Thoracic aorta (tissue), 2 donors: ENCODE measurements at places on chromosomes 5 and 9. TPM values are rescaled to one million over a fixed set of nuclear protein-coding genes. Genes with fewer than 3 reads are reported as not detected.

- no peak for DNase-seq
Observed at GRCh38 chr5:110900829-110901228, 162.0 kb downstream of the SLC25A46 start.

DNA sequence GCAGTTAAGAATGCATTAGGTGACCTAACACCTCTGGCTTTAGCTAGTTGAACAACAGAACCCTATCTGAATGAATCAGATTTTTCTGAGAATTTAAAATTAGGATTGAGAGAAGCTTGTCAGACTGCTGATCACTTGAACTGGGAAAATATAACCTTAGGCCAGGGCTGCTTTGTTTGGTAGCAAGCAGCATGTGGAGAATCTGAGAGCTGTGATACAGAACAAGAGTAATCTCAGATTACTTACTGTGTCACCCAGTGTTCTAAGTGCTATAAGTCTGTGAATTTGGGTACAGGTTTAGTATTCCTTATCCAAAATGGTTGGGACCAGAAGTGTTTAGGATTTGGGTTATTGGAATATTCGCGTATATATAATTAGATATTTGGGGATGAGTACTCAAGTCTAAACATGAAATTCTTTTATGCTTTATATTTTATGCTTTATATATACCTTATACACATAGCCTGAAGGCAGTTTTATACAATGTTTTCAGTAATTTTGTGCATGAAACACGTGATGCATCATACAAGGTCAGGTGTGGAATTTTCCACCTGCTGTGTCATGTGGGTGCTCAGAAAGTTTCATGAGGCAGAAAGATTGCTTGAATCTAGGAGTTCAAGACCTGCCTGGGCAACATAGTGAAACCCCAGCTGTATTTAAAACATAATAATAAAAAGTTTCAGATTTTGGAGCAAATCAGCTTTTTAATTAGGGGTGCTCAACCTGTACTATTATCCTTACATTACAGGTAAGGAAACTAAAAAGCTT lies 8.3 kb upstream of the CHD1 start:
- no peak for DNase-seq

- DNase-seq = no peak
Observed at GRCh38 chr5:32589942-32590869, 4.8 kb downstream of the SUB1 start.

Gene ABO
- total RNA-seq = 0.14 TPM

Gene ZNG1A
- 27.3 TPM for total RNA-seq

Gene MARCOL
- not detected for total RNA-seq

DNA sequence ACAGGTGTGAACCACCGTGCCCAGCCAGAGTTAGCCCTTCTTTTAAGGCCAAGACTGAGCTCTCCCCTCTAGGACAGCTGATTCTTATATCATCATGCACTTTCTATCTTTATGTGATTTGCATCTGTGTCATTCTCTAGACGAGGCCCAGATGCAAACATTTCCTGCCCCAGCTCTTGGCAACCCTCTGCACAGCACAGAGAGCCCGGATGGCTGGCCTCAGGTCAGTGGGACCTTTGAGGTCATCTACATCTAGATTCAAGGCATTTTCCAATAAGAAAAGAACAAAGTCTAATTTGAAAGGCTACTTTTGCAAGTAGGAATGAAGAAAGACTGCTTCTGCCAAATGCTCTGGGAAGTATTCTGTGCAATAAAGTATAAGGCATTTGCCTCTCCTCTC lies 109.0 kb upstream of the DAB2 start:
- no peak for DNase-seq

GRCh38 chr9:18985464-18985951 lies 47.5 kb downstream of the SAXO1 start:
- DNase-seq = no peak

DNA sequence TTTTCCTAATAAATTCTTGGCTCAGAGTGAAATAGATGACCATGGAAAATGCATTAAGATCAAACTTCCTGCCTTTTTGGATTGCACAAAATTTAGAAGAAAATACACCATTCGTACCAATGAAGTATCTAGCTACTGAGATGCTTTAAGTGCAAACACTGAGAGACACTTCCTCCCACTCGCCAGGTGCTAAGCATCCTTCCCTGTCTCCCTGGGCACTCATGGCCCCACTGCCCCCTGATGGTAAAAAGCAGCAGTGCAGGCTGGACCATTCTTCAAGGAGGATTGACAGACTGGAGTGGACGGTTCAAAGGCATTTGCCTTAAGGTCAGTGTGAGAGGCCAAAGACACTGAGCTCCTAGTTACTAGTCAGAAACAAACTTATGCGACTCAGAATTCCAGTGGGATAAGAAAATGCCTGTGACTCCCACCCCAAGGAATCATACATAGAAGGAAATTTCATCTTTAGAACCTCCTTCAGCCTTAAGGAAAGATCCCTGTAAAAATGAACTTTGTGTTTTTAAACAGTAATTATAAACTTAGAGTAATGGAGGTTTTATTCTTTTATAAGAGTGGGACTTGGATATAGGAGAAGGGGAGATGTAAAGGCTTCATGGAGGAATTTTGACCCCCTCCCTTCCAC lies 86.0 kb upstream of the SLC30A5 start:
- no peak for DNase-seq

- DNase-seq = no peak
Observed at GRCh38 chr9:109072133-109072692, 47.5 kb downstream of the TMEM245 start.

GRCh38 chr5:148406406-148406805 lies 22.6 kb downstream of the FBXO38 start:
- DNase-seq = no peak

DNA sequence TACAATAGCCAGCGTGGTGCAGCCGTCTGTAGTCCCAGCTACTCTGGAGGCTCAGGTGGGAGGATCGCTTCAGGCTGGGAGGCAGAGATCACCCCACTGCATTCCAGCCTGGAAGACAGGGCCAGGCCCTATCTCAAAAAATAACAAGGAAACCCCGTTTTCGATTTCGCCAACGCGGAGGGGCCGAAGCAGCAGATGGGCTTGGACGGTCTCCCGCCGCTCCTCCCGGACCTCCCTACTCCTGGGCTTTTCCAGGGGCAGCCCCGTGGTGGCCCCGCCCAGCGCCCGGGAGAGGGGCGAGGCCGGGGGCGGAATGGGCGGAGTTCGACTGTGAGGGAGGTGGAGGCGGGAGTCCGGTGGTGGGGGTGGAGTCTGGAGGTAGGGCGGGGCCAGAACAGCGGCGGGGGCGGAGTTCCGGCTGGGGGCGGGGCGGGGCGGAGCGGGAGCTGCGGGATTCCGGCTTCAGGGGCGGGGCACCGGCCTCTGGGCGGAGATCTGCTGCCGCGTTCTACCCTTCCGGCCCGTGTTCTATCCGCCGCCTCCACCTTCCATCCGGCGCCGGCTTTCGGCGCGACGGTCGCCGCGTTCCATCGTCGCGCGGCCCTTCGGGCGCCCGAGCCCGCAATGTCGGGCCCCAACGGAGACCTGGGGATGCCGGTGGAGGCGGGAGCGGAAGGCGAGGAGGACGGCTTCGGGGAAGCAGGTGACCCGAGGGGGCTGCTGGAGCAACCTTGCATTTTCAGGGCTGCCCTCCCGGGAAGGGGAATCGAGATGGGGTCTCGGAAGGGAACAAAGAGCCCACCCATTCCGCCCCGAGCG lies at the start of gene BBLN:
TSS of gene BBLN (plus strand) at position 482 of the 819 bp plus-strand sequence. CDS start at position 625, 143 bp downstream.
- DNase-seq = peak; percentile 80

Gene MYMK
- total RNA-seq = not detected

- DNase-seq = no peak
Observed at GRCh38 chr9:130765137-130766020, 69.7 kb upstream of the ABL1 start.

Gene DHFR
- total RNA-seq = 11.9 TPM

DNA sequence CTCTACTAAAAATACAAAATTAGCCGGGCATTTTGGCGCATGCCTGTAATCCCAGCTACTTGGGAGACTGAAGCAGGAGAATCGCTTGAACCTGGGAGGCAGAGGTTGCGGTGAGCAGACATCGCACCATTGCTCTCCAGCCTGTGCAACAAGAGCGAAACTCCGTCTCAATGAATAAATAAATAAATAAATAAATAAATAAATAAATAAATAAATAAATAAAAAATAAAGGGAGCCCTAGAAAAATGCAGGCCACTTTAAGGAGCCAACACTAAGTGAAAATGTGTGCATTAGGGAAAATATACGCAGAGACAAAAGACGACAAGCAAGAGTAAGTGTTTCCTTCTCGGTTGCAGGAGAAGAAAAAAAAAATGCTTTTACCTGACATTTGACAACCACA lies 132.6 kb upstream of the CDH10 start:
- DNase-seq = no peak

DNA sequence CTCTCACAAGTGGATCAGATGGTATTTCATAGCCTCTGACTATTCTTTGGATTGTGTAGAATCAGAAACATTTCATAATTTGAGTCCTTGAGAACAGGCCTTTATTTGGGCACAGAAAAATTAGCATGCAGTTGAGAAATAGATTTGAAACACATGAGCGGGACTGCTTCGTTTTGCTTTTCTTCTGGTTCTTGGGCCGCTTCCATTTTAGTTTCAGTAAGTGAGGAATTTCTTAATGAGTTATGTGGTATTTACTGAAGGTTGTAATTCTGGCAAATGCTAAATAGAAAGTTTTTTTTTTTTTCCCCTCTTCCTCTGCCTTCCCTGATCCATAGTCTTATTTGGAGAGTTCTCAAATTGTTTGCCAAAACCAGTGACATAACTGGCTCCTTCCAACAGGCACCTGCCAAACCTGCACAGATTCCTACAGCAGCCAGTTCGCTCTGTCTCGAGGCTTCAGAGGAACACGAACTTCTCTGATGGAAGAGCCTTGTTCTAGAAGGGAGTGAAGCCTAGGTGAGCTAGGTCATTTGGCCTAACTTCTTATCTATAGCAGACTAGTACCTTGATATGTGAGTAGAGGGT lies 71.2 kb upstream of the SLC28A3 start:
- no peak for DNase-seq

DNA sequence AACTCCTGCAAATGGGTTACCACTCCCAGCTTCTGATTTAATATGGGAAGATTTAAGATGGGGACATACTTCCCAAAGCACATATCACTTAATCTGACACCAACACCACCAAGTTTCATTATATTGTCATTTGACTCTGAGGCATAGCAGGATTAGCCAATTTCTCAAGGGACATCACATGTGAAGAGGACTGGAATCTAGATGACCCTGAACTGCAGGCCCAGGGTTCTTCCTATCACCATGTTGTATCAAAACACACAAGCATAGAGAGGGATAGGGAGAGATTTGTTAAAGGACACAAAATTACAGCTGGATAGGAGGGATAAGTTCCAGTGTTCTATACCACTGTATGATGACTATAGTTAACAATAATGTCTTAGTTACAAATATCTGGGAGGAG lies 168.3 kb upstream of the PPP2R2B start:
- no peak for DNase-seq

GRCh38 chr5:174412374-174412773 lies 312.0 kb upstream of the MSX2 start:
- no peak for DNase-seq

GRCh38 chr5:39761199-39761950 lies 336.6 kb upstream of the DAB2 start:
- no peak for DNase-seq

- DNase-seq = peak; percentile 2
Observed at GRCh38 chr9:116087246-116087645, 66.3 kb upstream of the PAPPA start.

- no peak for DNase-seq
Observed at GRCh38 chr9:137406876-137407589, 15.9 kb downstream of the EXD3 start.

Gene PCDHB7
- total RNA-seq = 7.1 TPM

DNA sequence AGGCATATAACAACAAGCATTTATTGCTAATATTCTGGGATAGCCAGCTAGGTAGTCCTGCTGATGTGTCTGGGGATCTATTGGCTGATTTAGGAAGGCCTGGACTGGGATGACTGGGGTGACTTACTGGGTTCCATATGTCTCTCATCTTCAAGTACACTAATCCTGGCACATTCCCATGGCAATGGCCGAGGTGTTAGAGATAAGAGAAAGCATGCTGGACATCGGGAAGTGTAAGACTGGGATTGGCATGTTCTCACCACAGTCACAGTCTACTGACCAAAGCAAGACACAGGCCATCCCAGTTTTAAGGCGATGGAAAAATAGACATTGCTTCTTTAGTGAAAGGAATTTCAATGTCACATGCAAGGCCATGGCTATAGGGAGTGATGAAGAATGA lies 29.7 kb downstream of the F2R start:
- DNase-seq = no peak

- no peak for DNase-seq
Observed at GRCh38 chr5:54722846-54723433, 205.4 kb downstream of the SNX18 start.

Gene RLN2
- not detected for total RNA-seq

Gene KIF3A
- 3.7 TPM for total RNA-seq

Gene MEIKIN
- not detected for total RNA-seq

DNA sequence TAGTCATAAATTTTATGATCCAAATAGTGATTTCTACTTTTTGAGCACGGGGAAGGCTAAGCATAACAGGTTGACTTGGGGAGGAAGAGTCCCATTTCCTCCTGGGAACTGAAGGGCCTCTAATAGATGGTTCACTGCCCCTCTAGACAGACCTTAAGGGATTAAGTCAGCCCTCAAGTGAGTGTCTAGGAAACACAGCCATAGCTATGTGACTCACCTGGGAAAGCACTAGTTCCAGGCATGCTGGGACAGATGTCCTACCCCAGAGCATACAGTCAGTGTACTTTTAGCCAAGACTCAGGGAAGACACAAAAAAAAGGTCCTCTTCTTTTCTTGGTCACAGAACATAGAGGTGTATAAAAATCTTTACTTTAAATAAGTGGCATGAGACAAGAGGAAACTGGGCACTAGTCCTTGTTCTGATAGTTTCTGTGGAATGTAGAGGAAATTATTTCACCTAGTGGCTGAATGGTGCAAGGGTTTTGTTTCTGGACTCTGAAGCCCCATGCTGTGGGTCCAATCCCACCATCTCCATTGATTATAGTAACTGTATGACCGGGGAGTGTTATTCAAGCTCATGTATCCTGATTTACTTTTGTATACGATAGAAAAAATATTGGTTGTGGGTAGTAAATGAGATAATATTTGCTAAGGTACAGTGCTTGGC lies 86.0 kb downstream of the NREP start:
- DNase-seq = no peak

GRCh38 chr9:111891910-111892499 lies 4.6 kb upstream of the UGCG start:
- DNase-seq = no peak

GRCh38 chr9:8859416-8859815 lies 1059.8 kb upstream of the DMAC1 start:
- DNase-seq = no peak
